Stimulated activated CD8-positive, alpha-beta memory T cell treated with anti-CD3 and anti-CD28 coated beads, Interleukin-15, amount 100 ng/mL, for 4 hours (primary cell): ENCODE measurements at places on chromosomes 2 and 18.

GRCh38 chr18:69326094-69326493 lies 74.6 kb upstream of the DOK6 start:
- DNase-seq, result no peak

DNA sequence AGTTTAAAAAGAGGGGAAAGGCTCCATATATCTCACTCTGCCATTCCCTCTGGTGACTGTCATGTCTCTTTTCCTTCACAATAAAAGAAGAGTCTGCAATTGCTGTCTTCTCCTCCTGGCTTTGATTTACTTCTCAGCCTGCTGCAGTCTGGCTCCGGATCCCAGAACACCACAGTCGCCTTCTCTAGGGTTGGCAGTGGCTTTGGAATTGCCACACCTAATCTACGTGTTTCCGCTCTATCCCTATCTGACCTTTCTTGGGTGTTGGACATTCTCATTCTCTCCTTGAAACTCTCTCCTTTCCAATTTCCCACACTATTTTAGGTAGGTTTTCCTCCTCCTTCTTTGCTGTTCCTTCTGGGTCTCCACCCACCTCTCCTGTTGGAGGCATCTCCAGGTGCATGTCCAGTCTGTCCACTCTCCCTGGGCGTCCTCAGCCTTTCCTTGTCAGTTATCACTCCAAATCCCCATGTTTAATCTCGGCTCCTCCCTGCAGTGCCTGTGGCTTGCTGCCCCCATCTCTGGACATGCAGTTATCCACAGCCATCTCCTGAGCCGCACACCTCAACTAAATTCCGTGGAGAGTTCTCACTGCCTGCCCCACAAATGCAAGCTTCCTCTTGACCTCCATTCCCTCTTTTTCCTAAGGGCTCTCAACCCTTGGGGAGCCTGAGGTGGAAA lies 112.8 kb downstream of the KCTD1 start:
- DNase-seq, result no peak

GRCh38 chr2:148592791-148593190 lies 51.8 kb upstream of the EPC2 start:
- no peak for DNase-seq

DNA sequence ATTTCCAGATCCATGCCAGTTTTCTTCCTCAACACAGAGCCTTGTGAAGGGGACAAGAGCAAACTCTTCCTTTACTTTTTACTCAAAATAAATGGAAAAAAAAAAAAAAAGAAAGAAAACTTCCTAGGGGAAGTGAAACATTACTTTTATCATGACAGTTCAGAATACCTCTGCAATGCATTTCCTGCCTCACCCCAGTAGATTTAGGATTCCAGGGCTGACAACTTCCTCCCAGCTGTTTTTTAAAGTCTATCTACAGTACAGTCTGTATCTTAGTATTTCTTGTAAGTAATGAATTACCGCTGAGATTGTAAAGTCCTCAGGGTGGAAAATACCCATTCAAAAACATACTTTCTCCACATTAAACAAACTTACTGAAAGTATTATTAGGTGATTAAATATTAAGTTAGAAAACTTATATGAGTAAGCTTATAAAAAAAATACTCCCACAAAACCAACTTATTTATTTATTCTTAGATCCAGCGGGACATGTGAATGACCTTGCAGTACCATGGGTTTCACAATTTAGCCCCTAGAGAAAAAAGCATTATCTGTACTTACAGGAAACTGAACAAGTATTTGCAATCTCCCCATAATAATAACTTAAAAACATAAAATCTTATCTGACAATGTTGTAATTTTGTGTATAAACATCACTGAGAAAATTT lies 117.7 kb downstream of the RBMS1 start:
- no peak for DNase-seq

DNA sequence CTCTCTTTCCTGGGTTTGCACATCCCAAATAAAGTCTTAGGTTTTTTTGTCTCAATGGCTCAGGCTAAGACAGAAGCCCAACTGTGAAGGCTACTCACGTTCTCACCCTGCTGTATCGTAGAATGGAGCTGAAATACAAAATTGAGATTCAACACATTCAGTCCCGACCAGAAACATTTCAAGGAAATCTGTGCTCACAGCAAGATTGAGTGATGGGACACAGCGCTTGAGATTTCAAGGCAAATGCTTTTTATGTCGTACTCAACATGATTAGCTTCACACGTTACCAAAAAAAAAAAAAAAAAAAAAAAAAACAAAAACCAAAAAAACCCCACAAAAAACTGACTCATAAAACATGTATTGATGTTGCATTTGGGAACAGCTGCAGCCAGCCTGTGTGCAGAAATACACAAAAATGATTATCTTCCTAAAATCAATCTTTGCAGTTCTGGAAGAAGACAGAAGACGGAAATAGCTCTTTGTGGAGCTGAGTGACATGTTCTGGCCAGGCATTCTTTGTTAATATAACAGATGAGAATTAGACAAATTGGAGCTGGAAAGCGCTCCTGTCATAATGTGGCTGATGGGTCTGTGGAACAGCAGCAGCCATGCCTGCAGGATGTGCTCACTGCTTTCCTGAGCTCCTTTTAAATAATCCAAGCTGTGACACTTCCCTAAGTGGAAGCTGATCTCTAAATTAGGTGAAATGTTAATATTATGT lies 453.2 kb downstream of the LPIN1 start:
- DNase-seq, result no peak

DNA sequence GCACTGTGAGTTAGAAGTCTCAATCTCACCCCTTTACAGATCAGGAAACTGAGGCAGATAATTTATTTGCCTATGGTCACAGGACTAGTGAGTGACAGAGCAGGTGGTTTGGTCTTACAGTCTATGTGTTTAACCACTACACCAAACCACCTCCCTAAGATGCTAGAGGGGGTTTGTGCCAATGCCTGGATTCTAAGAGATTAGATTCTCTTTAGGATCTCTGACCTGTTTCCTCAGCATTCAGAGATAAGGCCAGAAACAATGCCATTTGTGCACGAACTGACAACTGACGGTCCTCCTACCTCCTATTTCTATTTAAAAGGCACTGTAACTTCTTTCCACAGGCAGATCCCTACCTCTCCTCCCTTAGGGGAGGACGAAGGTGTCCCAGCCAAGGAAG lies 2.3 kb upstream of the SLC20A1 start:
- DNase-seq, result no peak

- DNase-seq, result no peak
These were observed 585.1 kb downstream of the SLC4A3 start for GRCh38 chr2:220212296-220213080.

GRCh38 chr18:75218065-75218923 lies 7.7 kb downstream of the TSHZ1 start:
- DNase-seq, result no peak

GRCh38 chr2:46230115-46230571 lies 67.1 kb upstream of the EPAS1 start:
- no peak for DNase-seq

DNA sequence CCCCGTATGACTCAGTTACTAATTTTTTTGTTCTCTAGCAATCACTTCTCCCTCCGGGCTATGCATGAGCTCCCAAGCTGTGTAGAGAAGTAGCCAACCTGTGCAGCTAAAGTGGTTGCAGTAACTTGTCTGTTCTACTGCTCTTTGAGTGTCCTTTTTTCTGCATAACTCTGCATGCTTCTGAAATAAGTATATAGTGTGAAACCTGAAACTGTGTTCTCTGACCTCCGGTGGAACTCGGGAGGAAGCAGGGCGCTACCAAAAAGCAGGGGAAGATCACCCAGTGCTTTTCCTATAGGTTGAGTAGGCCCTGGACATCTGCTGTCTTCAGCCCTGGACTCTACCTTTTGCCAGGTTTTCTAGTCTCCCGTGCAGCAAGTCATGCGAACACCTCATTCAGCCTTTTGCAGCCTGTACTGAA lies 47.8 kb downstream of the PHLPP1 start:
- no peak for DNase-seq

- no peak for DNase-seq
These were observed 260.2 kb downstream of the NBAS start for GRCh38 chr2:15300624-15301573.

DNA sequence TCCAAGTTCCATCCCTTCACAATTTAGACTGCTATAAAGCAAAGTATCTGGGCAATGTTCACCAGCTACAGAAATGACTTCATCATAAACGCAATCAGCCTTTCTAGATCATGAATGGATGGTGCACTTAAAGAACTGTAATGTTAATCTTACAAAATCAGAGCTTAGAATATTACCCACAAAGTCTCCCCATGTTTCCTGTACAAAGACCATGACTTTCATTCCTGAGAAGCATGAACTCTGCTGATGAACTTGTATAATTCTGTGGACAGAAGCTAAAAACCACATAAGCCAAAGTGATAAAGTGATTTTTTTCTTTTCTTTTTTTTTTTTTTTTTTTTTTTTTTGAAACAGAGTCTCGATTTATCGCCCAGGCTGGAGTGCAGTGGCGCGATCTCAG lies 53.3 kb downstream of the C1D start:
- DNase-seq, result no peak

- no peak for DNase-seq
These were observed 1.5 kb upstream of the PELI1 start for GRCh38 chr2:64145714-64146113.

DNA sequence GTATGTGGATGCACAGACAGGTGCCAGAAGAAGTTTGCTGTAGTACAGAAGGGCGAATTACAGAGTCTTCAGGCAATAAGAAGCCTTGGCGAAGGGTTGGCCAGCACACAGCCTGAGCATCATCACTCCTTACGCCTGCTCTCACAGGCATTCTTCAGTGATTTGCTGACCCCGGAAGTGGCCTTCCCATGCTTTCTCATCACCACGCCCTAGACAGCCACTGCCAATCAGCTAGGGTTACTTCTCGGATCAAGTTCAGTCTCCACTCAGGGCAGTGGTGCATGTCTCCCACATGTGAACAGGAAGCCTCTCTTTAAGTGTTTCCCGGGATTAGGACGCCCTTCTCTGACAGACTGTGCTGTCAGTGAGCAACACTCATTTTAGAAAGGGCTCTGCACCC lies 81.8 kb downstream of the C1QL2 start:
- DNase-seq, result no peak

DNA sequence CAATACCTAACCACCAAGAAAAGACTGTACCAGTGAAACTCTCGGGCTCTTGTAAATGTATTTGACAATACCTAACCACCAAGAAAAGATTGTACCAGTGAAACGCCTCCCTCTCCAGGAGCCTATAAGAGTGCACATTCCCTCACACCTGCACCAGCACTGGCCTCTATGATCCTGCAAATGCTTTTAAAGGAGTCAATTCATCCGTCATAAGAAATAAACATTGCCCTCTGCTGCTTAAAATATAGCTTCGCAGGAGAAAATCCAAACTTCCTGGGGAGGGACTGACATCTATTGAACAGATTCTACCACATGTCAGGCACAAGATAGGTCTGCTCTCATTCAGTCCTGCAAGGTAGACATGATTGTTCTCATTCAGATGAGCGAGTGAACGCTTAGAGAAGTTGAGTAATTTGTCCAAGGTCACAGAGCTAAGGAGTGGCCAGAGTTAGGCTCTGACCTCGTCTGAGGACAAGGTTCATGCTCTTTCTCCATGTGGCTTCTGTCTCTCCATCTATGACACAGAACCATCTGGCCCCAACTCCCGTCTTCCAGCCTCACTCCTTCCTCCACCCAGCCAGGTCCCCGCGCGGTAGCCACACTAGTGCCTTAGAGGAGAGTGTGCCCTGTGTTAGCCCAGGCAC lies 38.7 kb downstream of the MCFD2 start:
- no peak for DNase-seq

DNA sequence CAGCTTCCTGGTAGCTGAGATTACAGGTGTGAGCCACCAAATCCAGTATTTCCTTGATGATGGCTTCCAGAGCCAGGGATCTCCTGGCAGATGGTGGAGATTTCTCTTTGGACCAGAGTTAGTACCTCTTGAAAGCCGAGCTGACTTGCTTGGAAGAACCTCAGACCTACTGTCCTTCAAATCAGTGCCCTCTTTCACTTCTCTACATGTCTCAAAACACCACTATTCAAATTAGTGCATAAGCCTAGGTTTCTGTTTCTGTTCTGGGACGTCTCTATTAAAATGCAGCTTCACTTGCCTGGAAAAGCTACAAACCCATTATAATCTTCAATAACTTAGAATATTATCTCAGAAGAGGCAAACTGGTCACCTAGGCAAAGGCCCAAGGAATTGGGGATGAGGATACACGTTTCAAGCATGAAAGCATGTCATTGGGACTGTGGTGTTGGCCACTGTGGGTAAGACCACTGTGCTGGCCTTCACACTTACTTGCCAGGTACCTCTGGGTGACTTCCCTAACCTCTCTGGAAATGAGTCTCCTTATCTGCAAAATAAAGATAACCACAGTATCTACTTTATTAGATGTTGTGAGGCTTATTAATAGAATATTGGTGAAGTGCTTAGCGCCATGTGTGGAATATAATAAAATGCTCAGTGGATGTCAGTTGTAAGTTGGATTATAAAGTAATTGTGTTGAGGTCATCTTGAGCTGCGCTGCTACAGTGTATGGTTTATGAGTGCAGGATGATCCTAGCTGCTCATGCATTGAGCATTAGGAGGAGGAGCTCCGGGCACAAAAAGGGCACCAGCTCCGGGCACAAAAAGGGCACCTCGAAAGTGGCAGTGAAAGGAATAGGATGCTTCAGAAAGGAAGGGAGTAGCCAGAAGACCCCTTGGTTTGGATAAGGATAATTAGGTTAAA lies 84.5 kb downstream of the DOCK10 start:
- no peak for DNase-seq

- DNase-seq, result no peak
These were observed 1246.0 kb upstream of the ZEB2 start for GRCh38 chr2:145765874-145766273.

GRCh38 chr2:16745466-16745865 lies 79.8 kb upstream of the CYRIA start:
- no peak for DNase-seq

DNA sequence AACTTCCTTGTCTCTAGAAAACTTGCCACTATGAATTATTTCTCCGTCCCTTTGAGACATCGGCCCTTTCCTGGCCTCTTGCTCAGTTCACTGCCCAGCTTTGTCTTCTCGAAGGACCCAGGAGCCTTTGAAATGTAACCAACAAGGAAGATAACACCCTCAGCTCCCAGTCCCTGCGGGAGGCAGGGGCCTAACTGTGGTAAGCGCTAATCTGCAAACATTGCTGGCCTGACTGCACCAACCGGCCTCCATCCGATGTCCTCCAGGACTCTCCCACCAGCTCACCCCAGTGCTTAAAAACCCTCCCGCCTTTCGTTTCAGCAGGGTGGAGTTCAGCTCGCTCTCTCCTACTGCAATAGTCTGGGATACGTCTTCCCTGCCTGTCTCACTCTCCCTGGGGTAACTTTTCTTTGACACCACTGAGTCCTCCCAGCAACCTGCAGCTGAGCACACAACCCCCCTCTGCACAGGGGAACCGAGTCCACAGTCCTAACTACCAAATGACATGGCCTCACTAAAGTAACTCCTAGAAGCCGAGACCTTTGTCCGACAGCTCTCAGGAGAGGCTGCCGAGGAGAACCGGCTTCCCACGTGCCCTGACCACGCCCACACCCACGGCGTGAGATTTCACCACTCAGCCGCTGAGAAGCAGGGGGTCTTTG lies 76.1 kb downstream of the MBP start:
- DNase-seq, result no peak

DNA sequence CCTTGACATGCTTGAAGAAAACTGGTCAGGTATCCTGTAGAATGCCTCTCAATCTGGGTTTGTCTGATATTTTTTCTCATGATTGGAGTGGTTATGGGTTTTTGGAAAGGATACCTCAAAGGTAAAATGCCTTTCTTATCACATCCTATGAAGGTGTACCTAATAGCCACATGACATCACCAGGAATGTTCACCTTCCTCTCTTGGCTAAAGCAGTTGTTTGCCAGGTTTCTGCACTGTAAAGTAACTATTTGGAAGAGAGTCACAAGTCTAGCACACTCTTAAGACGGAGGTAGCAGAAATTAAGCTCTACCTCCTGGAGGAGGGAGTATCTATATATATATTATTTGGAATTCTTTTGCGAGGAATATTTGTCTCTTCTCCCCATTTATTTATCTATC lies 17.9 kb upstream of the MIB1 start:
- DNase-seq, result no peak
